ENCODE measurements at places on chromosomes 7 and 10. TPM values are rescaled to one million over a fixed set of nuclear protein-coding genes. Genes with fewer than 3 reads are reported as not detected.

PCDH15 gene
- total RNA-seq: not detected

NEUROD6 gene
- not detected for total RNA-seq

VIPR2 gene
- not detected for total RNA-seq

PRKG1 gene
- 0.24 TPM for total RNA-seq

HILPDA gene
- total RNA-seq: 44.1 TPM

C7orf57 gene
- 0.21 TPM for total RNA-seq

CLDN4 gene
- 60.3 TPM for total RNA-seq

UCN3 gene
- total RNA-seq: not detected

MCM7 gene
- total RNA-seq: 21.3 TPM

CFTR gene
- 2.4 TPM for total RNA-seq

WDFY4 gene
- under 0.01 TPM for total RNA-seq

LAMB4 gene
- not detected for total RNA-seq

CD36 gene
- total RNA-seq: 14.7 TPM

GPNMB gene
- 142 TPM for total RNA-seq

BMPER gene
- 0.48 TPM for total RNA-seq

C10orf53 gene
- total RNA-seq: not detected

MRLN gene
- not detected for total RNA-seq
